Stimulated activated CD8-positive, alpha-beta memory T cell treated with anti-CD3 and anti-CD28 coated beads, Interleukin-7, amount 100 ng/mL, for 48 hours (primary cell): ENCODE measurements at places on chromosomes 11 and 22.

DNA sequence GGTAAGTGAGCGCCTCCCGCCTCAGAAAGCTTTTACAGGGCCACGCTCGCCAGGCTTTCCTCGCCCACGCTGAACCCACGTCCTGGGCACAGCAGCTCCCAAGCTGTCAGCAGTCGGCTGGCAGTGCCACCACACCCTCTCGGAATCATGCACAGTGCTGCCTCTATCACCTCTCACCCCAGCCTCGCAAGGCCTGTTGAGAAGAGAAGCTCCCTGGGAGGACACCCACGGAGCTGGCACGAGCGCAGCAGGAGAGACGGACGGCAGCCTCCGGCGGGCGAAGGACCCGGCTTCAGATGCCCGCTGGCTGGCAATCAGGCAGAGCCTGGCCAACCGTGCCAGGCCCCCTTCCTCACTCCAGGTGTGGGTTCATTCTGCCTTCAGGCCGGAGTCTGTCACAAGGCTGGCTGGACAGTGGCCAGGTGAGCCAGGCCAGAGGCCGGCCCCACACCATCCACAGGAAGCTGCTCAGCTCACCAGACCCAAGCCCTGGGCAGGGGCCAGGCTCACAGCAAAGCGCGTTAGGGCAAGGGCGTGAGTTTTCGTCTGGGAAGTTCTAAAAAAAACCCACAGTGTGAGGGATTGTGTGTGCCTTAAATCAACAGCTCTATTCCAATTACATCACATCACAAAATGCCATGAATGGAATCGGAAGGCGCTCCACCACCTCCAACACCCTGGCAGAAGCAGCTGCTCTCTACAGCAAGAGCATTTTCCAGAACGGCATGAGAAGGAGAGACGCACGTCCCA is 33.2 kb downstream of the TOLLIP start:
- DNase-seq, result no peak

- DNase-seq, result no peak
Observed at GRCh38 chr11:70860888-70861287, 391.5 kb downstream of the SHANK2 start.

- DNase-seq, result no peak
Observed at GRCh38 chr11:85590848-85591483, 36.2 kb downstream of the DLG2 start.

DNA sequence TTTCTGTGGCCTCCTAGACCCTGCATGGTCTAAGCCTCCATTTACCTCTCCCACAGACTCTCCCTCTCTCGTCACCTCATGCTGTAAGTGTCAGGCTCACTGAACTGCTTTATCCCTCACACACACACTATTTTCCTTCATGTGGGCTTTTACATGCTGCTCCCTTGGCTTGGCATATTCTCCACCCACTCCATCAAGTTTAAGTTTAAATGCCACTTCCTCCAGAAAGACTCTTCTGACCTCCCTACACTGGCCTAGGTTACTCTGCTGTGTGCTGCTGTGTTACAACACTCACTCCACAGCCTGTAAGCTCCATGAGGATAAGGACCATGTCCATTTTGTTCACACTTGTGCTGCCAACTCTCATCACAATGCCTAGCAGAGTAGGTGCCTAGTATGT is 2.5 kb downstream of the DCHS1 start:
- no peak for DNase-seq
